Upper lobe of right lung (tissue), 1 donor: ENCODE measurements at places on chromosomes 7 and 10.

DNA sequence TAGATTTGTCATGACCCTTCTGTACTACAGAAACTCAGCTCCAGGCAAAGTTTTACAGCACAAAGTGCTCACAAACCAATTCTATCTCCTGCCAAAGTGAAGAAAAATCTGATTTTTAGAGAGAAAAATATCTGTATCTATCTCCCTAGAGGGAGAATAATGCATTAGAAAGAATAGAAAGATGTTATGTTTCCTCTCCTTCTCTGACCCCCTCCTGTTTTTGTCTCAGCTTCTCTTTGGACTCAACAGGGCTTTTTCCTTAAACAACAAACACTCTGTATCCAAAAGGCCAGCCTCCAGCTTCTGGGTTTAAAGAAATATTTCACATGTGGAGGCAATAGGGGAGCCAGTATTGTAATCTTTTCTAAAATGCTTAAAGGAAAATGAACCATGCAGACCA is 627.4 kb downstream of the REEP3 start:
- DNase-seq = no peak

DNA sequence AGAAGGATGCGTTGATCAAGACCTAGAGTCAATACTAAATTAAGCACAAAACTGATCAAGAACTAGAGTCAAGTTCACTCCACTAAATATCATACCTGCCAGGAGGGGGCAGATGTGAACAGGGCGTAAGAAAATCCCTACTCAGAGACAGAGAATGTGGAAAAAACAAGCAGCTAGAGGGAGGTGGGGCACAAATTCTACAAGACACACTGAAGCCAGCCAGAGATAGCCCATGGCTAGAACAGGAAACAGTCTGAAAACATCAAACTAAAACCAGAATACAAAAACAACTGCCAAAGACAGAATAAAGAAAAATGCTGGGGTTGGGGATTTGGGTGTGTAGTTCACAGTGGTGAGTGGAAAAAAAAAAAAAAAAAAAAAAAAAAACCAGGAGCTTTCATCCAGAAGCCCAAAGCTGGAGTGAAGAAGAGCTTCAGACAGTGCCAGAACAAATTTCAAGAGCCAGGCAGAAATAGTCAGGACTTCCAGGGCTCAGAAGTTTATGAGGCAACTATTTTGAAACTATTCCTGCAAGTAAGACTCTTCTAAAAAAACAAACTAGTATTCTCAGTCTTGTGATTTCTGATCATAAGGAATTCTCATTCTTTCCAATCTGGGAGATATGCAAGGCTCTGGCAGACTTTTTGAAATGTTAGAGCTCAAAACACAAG is 118.3 kb downstream of the CCDC71L start:
- DNase-seq = no peak

DNA sequence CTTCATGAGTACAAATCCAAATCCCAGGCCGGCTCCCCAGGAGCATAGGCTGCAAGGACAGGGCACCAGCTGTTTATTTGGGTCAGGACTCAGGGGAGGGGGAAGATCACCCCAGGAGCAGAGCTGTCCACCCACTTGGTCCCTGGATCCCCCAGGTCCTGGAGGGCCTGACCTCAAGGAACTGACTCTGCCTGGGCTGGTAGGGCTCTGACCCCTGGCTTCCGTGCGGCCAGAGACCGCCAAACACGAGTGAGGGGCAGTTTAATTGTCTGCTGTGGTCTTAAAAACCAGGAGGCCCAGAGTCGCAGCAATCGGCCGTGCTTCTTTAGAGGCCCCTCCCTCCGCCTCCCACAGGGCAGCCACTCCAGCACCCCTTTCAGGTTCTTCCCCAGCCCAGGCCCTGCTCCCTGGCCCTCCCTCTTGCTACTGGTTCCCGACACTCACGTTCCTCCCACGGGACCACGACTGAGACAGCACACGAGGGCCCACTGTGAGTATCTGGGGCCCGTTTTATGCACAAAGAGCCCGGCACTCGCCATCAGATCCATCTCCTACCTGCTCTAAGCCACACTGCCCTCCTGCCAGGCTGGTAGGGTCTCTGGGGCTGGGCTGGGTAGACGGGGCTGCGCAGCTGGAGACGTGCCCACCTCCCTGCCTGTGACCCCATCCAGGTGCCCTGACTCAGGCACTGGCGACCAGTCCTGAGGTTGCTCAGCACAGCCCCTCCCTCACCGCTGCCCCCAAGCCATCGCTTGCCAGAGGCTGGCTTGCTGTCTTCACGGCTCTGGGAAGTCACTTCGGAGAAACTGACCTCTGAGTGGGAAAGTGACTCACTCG is 30.0 kb upstream of the CFAP46 start:
- peak; percentile 45 for DNase-seq

GRCh38 chr10:30781670-30782121 is 152.1 kb upstream of the LYZL2 start:
- no peak for DNase-seq

GRCh38 chr10:86580521-86580891 is 58.9 kb upstream of the WAPL start:
- DNase-seq = no peak

- peak; percentile 46 for DNase-seq
These were observed 56.0 kb downstream of the CSGALNACT2 start for GRCh38 chr10:43194266-43194665.

- no peak for DNase-seq
These were observed 10.6 kb upstream of the SUN1 start for GRCh38 chr7:821688-822087.

DNA sequence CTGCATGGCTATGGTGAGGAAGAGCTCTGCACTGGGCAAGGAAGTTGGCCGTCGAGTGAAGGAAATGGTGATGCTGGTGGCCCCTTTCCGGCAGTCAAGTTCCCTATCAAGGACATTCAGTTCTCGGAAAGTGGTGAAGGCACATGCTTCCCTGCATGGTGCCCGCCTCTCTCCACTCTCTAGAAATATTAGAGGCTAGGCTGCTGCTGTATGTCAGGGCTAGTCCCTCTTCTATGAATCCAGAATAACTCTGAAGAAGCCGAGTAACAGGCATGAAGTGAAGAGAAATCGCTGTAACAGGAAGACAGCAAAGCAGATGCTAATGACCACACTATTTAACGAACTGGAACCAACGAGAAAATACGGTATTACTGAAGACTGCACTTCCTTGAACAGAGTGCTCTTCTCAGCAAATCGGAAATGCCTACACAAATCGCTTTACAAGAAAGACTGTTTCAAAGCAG is 5.4 kb downstream of the IDI1 start:
- DNase-seq = no peak

- peak; percentile 88 for DNase-seq
These were observed 17.6 kb downstream of the DNAJB12 start for GRCh38 chr10:72337039-72337629.

DNA sequence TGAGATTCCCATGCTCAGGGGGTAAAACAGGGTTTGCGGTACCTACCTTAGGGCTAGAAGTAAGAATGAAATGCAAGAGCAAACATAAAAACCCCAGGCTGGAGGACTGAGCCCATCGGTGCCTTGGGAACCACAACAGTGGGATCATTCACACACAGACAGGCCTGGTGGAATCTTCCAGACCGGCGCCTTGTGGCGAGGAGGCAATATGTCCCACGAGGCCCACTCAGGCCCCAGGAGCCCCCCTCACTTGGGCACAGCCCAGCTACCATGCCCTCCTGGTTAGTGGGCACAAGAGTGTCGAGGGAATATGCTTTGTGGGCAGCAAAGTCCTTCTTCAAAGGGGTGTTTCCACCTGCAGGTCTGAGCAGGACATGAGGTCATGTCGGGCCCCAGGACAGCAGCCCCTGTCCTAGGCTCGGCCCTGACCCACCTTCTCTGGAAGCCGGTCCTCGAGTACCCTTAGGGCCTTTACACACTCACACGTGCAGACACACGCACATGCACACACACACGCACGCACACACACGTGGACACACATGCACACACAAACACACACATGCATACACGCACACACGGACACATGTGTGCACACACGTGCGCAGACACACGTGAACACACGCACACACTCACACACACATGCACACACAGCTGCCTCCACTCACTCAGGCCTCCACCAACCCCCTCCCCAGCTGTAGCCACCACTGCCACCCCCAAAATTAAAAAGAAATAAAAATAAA is 51.5 kb upstream of the MYL10 start:
- no peak for DNase-seq

DNA sequence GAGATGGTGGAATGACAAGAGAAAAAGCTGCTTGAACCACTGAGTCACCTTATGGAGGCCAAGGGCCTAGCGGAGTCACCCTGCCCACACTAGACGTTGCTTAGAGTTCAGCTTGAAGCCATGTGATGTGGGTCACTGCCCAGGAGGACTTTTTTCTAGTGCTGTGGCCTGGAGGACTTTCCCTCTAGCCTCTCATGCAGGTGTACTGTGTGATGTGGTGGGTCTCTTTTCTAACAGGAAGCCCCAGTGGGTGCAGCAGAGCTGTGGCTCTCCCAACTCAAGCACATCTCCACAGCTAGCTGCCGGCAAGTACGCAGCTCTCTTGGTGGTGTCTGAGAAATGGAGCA is 13.6 kb downstream of the POR start:
- no peak for DNase-seq

DNA sequence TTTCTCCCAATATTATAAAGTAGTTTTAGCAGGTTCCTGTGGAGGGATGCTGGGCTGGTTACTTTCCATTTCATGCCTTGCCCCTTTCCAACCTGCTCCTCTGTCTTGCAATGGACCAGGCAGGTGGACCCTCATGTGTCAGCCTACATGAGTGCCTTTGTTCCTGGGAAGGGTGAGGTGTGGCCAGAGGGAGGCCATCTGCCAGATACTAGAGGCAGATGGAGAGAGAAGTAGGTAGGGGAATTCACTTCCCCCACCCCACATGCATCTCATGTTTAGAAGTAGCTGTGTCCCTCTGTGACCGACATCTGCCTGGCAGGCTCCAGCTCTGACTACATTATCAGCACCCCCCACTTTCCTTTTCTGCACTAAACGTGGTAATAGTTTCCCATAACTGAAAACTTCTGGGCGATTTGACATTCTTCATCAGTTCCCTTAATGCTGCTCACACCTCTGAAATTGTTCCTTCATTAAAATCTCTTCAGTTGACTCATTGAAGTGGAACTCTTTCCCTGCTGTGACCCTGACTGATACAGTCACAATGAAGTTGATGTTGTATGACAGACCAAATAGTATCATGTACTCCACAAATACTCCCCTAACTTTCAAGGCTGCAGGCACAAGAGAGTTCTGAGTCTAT is 396.3 kb upstream of the FZD8 start:
- DNase-seq = no peak

DNA sequence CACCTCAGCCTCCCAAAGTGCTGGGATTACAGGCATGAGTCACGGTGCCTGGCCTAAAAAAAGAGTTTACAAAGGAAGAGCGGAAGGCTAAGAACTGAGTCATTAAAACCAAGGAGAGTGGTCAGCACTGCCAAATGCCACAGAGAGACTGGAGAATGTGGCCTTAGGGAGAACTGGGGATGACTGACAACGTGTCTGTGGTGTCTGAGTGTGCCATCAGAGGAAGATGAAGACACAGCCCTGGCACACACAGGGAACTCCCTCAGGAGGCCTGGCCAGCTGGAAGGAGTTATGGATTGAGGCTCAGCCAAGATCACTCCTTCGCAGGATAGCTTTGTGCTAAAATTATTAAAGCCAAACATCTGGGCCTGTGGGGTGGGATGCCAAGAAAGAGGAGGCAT is 3.9 kb upstream of the INA start:
- DNase-seq = no peak

- no peak for DNase-seq
These were observed 45.5 kb downstream of the JAKMIP3 start for GRCh38 chr10:132111121-132111731.

DNA sequence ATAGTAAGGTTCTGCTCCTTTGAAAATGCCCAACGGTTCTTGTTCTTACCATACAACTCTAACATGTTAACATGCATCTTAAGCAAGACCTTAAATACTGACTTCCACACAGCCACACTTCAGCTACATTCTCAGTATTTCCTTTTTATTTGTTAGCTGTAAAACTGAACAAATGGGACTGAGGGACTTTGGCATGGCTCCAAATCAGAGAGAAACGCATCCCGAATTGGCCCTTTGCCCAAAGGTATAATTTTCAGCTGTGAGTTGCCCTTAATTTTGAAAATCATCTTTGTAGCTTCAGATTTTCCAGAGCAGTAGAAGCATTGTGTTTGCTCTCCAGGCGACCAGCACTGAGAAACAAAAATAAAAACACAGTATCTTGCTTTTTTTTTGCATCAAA is 56.4 kb downstream of the NEUROD6 start:
- no peak for DNase-seq

DNA sequence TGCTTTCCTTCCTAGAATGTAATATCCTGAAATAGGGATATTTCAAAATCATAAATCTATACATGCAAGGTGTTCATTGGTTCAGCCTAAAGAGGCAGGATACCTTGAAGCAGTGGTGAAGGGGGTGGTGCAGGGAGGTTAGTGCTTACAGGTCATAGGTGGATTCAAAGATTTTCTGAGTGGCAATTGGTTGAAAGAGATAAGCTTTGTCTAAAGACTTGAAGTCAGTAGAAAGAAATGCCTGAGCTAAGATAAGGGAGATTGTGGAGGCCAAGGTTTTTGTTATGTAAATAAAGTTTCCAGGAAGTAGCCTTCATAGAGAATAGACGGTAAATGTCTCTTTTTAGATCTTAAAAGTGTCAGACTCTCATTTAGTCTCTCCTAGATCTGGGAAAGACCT is 741.2 kb upstream of the ZWINT start:
- DNase-seq = no peak

DNA sequence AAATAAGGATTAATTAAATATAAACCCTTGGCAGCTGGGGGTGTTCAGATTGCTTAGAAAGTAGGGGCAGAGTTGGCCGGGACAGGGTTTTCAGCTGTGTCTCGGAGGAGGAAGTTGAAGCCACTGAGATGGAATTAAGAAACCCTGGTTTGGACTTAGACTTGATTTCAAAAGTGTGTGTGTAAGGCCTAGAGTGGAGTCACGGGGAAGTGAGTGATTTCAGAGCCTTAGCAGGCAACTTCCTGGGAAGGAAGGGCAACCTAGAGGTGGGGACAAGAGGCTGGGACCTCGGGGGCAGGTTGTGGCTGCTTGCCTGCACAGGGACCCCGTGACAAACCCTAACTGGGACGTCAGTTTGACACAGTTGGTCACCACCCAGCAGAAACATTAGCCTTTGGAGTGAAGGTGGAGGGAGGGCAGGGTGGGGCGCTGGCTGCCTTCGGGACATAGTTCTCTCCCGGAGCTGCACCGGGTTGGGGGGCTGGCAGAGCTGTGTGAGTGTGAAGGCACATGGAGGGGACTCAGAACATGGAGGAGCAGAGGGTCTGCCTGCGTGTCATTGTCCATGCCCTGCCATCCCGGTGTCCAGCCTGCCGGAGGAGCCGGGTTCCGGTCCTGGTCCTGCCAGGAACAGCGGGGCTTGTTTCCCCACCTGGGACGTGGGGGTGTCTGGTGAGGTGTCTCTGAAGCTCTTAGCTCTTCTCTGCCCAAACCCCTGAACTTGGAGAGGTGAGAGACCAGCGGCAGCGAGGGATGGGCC is 1.8 kb downstream of the BRI3 start:
- DNase-seq = peak; percentile 87

- DNase-seq = no peak
These were observed 25.8 kb downstream of the CEP41 start for GRCh38 chr7:130415006-130415405.

- DNase-seq = no peak
These were observed 102.8 kb downstream of the DIP2C start for GRCh38 chr10:586716-587115.
